ENCODE measurements at places on chromosomes 3 and 15.

- DNase-seq = no peak
Measured at GRCh38 chr15:44243829-44244228, 44.7 kb upstream of the GOLM2 start.

DNA sequence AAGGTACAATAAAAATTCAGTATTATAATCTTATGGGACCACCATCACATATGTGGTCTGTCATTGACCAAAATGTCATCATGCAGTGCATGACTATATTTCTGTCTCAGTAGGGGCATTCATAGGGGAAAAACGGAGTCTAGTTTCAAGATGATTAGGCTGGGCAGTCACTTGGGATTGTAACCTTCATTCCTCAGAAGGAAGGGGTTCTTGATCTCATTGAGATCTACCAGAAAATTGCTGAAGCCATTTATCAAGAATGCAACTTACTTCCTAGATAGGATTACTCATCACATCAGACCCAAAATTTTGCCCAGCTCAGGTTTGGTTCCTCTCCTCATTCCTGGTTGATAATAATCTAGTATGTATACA is 37.3 kb downstream of the BTD start:
- no peak for DNase-seq

GRCh38 chr3:15390460-15390859 is 36.9 kb downstream of the METTL6 start:
- no peak for DNase-seq

DNA sequence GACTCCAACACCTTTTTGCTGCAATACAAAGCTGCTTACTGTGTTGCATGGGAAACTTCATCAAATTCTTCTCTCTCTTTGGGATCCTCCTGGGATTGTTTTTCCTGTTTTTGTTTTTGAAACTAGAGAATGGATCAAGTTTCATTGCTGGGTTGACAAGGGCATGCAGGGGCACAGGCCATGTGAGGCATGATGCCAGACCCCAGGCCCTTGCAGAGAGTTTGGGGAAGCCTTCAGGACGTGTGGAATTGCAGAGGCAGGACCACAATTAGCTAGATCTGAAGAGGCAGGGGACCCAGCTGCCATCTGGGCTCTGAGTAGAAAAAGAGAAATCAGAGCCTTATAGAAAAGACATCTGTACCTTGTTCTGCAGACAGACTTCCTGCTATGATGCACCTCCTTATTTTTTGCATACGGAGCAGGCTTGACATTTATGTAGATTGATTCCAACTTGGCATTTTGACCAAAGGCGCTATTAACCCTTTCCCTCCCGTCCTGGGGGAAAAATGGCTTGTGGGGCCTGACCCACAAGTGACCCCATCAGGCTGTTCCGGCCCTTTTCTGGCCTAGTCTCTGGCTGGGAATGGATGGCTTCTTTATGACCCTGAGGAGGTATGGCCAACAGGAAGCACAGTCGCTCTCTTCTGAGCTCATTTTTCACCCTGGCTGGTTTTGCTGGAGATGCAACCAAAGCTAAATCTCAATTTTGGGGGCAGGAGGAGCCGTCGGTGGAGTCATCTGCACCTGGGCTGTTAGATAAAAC is 44.3 kb upstream of the CHRNB4 start:
- no peak for DNase-seq

DNA sequence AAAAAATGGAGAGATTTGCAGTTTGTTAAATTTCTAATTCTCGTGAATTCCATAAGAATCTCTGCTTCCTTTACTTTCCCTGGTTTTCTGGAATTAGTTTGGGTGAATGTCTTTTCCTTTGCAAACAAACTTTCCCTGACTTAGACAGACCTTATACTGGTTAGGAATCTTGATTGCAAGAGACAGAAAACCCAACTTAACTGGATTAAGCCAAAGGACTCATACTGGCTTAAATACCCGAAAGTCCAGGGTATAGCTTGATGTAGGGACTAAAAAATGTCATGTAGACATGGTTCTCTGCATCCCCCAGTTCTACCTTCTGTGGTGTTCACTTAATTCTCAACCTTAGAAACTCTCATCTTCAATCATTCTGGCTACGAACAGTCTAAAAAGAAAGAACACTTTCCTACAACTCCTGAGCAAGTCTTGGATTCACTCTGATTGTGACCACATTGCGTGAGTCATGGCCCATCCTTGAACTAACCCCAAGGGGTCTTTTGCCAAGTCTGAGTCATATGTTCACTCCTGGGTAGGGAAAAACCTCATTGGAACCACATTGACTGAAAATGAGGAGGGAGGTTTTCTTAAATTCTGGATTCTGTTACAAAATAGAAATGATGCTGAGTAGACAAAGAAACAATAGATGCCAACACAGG is 136.0 kb upstream of the DAZL start:
- peak; percentile 40 for DNase-seq

- DNase-seq = no peak
Measured at GRCh38 chr3:3737531-3737930, 61.7 kb upstream of the LRRN1 start.

DNA sequence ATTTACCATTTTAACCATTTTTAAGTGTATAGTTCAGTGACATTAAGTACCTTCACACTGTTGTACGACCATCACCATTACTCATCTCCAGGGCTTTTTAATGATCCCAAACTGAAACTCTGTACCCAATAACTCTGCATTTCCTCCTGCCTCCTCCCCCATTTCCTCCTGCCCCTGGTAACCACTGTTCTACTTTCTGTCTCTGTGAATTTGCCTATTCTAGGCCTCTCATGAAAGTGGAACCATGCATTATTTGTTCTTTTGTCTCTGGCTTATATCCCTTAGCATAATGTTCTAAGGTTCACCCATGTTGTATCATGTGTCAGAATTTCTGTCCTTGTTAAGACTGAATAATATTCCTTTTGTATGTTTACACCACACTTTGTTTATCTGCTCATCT is 154.2 kb downstream of the MECOM start:
- DNase-seq = no peak

GRCh38 chr3:179081885-179082284 is 10.3 kb upstream of the ZMAT3 start:
- no peak for DNase-seq

GRCh38 chr15:59701880-59702279 is 12.8 kb upstream of the BNIP2 start:
- no peak for DNase-seq

GRCh38 chr15:47961401-47962090 is 159.2 kb upstream of the SLC24A5 start:
- no peak for DNase-seq

GRCh38 chr15:87498560-87498959 is 758.0 kb downstream of the NTRK3 start:
- no peak for DNase-seq

DNA sequence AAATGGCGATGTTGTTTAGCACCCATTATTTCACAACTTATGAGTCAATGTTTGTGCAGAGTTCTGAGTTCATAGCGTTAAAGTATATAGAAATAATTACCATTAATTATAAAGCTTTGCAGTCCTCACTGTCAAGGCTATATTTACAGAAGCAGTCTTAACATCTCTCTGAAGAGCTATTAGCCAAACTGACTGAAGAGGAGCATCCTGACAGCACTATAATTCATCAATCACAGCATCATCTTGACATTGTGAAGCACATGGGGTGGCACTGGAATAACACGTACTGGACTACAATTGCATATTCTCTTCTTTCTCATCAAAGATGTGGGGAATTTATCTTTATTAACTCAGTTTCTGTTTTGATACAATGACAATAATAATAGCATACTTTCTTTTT is 260.6 kb upstream of the MME start:
- no peak for DNase-seq

DNA sequence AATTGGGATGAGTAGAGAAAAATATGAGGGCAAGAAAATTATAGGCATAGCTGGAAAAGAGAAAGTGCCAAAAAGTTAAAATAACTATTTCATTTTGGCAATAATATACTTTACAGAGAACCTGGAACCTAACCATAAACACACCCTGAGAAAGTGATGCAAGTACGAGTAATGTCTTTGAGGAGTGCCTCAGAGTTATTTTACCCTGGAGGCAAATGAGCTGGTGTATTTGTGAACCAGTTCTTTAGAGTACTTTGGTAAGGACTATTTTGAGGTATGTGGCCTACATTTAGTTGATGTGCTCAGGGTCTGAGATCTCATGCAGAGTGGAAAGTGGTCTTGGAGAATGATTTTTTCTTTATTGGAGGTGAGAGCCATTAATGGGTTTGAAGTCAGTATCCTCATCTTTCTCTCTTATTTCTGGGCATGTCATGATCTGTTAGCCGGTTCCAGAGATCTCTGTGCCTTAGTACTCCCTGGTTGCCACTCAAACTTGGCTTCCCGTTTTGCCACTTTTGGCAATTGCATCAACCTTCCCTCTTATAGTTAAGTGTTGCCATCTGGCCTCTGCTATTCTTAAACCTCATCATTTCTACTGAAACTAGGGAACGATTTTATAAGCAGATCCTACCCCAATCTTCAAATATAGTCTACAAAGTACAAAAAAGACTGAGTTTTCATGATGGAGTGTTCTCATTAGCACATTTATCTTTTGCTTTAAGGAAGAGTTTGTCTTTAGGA is 145.7 kb downstream of the EPHA6 start:
- no peak for DNase-seq

GRCh38 chr3:44468572-44469520 is 8.6 kb downstream of the ZNF445 start:
- peak; percentile 45 for DNase-seq

GRCh38 chr3:182920515-182921084 is 59.7 kb downstream of the DCUN1D1 start:
- no peak for DNase-seq

DNA sequence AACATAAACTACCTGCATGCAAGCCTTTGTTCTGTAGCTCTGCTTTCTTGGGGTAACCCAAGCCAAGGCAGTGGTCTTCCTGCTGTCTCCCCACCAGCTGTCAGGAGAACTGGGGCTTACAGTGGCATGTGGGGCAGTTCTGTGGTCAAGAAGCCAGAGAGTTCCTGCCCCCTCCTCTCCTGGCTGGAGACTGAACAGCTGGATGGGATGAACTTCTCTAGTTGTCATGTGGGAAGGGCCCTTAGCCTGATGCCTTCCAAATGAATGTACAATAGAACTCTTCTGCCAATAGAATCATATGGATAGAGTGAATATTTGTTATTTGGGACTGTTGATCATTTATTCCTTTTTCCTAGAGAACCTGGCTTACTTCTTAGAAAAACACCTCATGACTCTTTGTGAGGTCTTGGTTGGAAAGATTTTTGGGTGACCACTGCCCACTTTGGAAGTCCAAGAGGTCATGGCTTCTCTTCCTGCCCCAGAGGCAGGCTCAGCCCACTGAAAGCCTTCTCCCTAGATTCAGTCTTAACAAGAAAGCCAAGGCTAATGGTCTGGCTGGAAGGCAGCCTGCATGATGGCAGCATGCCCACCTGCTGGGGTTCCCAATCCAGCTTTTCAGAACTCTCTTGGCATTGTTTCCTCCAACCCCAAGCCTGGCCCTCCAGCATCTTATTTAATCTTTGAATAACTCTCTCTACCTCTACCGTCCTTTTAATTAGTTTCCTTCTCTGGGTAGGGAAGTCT is 462.9 kb upstream of the PROK2 start:
- DNase-seq = no peak

DNA sequence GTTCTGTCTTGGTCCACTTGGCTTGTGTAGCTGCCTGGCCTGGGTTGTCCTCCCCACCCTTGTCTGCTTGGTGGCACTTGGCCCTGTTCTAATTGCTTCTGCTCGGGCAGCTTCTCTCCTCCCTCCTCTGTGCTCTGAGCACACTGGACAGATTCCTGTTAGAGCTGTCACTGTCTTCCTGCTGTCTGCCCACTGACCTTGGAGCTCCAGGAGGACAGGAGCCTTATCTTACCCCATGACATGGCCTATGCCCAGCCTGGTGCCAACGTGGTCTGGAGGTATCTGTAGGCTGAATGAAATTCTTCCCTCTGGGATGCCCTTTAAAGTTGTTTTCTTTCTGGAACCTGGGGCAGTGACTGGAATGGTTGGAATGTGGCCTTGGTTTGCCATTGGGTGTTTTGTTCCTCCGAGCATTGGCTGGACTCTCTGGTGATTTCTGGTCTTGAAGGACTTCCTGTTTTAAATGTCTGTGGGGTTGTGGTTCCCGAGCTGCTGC is 94.1 kb downstream of the FAM43A start:
- no peak for DNase-seq

DNA sequence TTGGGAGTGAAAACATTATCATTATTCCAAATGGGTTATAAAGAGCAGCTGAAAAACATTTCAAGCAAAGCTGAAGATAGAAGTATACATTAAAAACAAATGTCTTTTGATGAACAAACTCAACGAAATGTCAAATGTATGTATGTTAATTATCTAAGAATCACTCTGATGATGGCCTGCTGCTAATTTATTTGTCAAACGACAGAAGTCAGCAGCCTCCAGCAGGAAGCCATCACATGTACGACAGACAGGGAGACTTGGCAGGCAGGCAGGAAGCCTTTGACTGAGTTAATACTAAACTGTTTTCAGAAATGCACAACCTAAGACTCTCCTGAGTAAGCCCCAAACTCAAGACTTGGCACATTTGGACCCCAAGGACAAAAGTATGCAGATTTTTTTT is 491.1 kb downstream of the ZNF385D start:
- no peak for DNase-seq

GRCh38 chr15:71349736-71350526 is 234.7 kb downstream of the THSD4 start:
- no peak for DNase-seq

- DNase-seq = peak; percentile 66
Measured at GRCh38 chr3:71064291-71064955, 519.1 kb downstream of the FOXP1 start.

DNA sequence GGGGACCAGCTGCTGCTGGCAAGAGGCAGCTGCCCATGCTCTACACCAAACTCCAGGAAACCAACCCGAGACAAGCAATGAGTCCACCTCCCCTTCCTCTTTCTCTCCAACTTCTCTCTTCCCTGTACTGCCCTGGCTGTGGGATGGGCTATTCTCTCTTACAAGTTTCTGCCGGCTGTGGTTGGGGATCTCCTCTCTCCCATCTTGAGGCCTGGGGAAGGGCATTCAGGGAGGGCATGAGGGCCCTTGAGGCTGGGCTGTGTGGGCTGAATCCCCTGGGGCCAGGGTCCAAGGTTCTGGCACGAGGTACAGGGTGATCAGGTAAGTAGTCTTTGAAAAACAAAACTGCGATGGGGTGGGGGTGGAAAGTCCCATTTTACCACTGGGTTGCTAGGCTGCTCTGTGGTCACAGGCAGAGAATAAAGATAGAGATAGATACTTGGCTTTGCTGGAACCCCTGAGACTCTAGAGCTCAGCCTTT is 32.3 kb upstream of the CTSH start:
- DNase-seq = no peak

DNA sequence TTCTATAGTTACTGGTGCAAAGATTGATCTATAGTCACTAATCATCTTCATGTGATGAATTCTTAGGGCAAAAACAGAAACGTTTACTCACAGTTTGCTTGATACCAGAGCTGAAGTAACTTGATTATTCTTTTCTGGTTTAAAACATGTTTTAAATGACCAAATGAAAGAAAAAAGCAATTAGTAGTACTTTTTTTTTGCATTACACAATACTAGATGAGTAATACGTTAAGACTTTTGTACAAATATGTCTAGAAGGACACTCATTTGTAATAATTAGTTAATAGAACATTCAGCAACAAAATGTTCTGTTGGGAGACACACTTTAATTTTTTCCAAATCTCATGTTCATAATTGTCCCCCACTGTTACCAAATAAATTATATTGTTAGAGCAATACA is 523.2 kb downstream of the SOX2 start:
- DNase-seq = no peak

GRCh38 chr3:1515882-1516281 is 423.1 kb downstream of the CNTN6 start:
- no peak for DNase-seq

GRCh38 chr3:115148142-115148790 is 1.2 kb upstream of the ZBTB20 start:
- no peak for DNase-seq

GRCh38 chr3:72287956-72288355 is 503.0 kb upstream of the PROK2 start:
- no peak for DNase-seq

Data from stimulated activated CD4-positive, alpha-beta T cell treated with anti-CD3 and anti-CD28 coated beads, Interleukin-4, amount 100 ng/mL, for 24 hours (primary cell).